ENCODE measurements at places on chromosomes 2 and 18. TPM values are rescaled to one million over a fixed set of nuclear protein-coding genes. Genes with fewer than 3 reads are reported as not detected.

DNA sequence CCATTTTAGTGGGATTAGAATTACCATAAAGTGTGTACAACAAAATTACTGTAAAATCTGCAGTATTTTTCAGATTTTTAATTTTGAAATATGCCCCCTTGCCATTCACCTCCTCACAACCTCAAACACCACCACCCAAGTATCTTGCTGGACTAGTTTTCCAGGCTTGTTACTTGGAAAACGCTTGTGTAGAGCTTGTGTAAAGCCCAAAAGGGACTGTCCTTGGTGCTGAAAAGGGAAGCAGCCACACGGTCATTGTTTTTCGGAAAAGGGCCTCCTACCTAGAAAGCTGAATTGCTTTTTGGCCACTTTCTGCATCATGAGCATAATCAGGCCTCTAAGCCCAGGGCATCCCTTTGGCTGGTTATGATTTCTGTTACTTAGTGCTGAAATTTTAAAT is 563.4 kb downstream of the LRRTM4 start:
- DNase-seq = no peak

DNA sequence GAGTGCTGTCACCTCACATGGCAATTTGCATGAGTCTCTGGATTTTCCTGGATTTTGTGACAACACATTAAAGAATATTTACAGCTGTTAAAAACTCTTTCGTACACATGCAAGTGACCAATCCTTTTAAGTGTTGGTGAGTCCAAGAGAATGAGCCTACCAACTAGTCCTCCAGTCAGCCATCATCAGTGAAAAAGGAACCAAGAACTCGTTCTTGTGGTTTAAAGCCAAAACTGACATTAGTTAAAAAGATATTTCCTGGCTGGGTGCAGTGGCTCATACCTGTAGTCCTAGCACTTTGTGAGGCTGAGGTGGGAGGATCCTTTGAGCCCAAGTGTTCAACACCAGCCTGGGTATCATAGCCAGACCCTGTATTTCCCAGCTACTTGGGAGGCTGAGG is 215.4 kb upstream of the ITGA4 start:
- DNase-seq = no peak

Gene IL1B
- 0.06 TPM for total RNA-seq

- no peak for DNase-seq
These were observed 470.6 kb upstream of the HS6ST1 start for GRCh38 chr2:128789221-128789620.

GRCh38 chr2:21318263-21318662 is 194.5 kb downstream of the TDRD15 start:
- no peak for DNase-seq

DNA sequence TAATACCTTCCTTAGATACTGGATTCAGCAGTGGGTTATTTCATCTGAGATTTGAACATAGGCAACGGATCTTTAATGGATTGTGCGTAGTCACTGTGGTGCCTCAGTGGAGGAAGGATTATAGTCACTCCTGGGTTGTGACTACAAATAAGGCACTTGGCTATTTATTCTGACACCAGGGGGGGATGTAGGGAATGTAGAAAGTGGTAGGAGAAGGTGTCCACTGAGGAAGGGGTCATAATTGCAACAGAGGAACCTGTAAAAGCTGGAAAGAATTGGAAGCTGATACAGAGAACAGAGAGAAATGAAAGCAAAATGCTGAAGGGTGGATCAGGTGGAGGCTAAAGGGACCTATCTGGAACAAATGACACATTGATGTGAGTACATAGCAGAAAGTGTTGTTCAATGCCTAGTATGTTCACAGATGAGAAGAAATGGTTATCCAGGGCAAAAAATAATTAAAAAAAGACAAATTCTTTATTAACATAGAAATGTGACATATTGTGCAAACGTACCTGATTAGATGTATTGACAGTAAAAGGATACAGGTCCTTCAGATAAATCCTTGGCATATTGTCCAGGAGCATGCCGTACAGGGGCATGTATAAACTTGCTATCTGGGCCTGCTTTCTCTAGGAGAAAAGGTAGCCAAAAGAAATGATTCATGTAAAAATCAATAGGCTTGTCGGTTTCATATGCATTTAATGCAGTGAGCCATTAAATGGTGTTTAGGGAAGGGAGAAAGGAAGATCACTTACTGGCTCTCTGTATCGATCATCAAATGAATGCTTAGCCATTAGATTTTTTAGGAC is 91.2 kb upstream of the CCDC195 start:
- DNase-seq = no peak

DNA sequence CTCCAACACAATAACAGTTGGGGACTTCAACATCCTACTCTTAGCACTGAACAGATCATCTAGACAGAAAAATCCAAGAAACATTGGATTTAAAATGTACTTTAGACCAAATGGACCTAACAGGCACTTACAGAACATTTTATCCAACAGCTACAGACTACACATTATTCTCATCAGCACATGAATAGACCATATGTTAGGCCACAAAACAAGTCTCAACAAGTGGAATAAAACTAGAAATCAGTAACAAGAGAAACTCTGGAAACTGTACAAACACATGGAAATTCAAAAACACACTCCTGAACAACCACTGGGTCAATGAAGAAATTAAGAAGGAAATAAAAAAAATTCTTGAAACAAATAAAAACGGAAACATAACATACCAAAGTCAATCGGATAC is 117.5 kb downstream of the ACVR1 start:
- DNase-seq = no peak

DNA sequence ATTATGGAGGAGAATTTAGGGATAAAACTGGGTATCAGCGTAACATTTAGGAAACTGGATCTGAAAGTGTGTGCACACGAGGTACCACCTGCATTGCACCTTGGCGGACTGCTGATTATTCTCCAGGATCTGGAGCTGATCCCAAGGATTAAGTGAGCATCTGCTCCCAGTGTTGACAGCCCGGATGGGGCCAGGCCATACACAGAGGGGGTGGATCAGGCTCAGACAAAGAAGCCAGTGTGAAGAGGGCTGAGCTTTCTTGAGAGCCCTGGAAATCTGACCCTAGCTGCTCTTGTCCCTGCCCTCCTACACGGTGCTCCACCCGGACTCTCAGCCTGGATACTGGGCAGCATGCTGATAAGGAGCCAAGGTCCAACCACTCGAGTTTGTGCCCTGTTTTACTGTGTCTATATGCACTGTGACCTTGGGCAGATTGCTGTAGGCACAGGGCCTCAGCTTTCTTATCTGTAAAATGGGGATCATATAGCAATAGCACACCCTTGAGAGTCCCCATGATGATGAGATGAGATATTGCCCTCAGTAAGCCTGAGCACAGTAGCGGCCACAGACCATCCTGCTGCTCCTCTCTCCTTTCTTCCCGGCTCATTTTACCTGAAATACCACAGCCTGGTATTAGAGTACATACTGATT is 396.8 kb upstream of the CELF4 start:
- DNase-seq = no peak

DNA sequence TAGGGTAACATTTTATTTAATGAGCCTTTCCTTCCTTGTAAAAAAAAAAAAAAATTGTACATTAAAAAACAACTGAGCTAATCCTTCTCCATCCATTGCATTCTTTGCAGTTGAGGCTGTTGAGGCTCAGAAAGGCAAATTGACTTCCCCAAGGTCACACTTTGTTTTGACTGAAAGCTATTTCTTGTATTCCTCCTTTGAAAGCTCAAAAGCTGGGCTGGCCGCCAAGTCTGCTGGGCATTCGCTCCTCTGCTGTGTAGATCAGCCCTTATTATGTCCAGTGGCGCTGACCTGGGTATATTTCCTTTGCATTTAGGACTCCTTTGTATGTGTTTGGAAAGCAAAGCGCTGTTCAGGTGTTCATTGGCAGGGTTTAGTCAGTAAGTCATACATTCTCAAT is 44.0 kb downstream of the SGPP2 start:
- DNase-seq = no peak

Measured in LHCN-M2 (cell line).